ENCODE measurements at places on chromosomes 5 and 9. TPM values are rescaled to one million over a fixed set of nuclear protein-coding genes. Genes with fewer than 3 reads are reported as not detected.

DNA sequence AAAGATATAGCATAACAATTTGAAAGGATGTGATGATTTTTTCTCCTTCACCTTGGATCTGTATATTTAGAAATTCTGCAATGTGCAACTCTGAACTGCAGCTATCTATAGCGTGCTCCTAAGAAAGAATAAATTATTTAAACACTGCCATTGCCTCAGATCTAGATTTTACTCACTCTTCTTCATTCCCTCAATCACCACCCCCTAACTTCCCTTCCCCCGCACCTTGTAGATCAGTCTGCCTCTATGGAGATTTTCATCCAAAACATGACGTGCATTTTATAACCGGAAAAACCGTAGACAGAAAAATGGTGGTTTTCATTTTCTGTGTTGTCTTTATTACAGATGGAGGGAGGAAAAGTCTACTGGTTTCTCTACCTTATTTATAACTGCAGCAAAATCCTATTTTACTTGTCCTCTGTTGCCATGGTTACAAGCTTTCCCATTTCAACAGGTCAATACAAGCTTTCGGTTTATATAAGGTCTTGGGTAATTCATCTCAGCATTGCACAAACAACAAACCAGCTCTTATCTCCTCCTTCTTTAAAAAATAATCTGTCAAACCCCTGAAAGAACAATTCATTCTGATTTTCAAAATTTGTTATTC lies 480.0 kb downstream of the TAF11L14 start:
- no peaks in the 10 kb centered on the region for H3K27me3 ChIP-seq
- no peak overlapping the region for H3K27ac ChIP-seq
- H3K4me1 ChIP-seq = no peaks in the 10 kb centered on the region
- H3K4me3 ChIP-seq = no peak overlapping the region
- H3K36me3 ChIP-seq = no peaks in the 10 kb centered on the region

- no peak overlapping the region for H3K4me3 ChIP-seq
- H3K36me3 ChIP-seq = no peaks in the 10 kb centered on the region
- no peaks in the 10 kb centered on the region for H3K27me3 ChIP-seq
- H3K27ac ChIP-seq = no peak overlapping the region
- no peak for DNase-seq
- H3K4me1 ChIP-seq = no peaks in the 10 kb centered on the region
Measured at GRCh38 chr9:101966691-101967090, 228.2 kb upstream of the GRIN3A start.

DNA sequence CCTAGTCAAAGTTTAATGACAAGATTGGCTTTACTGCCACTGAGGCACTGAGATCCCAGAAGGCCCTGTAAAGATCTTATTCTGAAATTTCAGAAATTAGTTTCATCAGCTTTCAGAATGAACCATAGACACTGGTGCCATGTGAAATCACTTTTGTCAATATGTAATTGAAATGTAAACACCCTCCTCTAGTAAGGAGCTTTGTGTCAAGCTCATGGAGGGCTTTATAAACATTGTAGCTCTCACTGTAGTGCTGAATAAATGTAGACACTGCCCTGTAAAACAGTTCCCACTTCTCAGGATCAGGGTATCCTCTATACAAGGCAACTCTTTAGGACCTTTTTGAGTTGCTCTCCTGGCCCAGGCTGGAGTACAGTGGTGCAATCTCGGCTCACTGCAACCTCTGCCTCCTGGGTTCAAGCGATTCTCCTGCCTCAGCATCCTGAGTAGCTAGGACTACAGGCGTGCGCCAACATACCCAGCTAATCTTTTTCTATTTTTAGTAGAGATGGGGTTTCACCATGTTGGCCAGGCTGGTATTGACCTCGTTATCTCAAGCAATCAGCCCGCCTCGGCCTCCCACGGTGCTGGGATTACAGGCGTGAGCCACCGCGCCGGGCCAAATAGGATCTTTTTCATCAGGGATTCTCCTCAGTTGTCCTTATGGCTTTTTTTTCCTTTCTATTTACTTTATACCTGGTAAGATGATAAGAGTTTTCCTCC lies 1823.9 kb upstream of the CDH9 start:
- no peaks in the 10 kb centered on the region for H3K4me1 ChIP-seq
- no peaks in the 10 kb centered on the region for H3K27me3 ChIP-seq
- no peaks in the 10 kb centered on the region for H3K36me3 ChIP-seq

GRCh38 chr5:119309326-119309725 lies 46.5 kb upstream of the TNFAIP8 start:
- no peaks in the 10 kb centered on the region for H3K27me3 ChIP-seq
- no peak for DNase-seq
- H3K27ac ChIP-seq = no peak overlapping the region
- H3K4me1 ChIP-seq = peaks cover 8% of the 10 kb centered on the region

DNA sequence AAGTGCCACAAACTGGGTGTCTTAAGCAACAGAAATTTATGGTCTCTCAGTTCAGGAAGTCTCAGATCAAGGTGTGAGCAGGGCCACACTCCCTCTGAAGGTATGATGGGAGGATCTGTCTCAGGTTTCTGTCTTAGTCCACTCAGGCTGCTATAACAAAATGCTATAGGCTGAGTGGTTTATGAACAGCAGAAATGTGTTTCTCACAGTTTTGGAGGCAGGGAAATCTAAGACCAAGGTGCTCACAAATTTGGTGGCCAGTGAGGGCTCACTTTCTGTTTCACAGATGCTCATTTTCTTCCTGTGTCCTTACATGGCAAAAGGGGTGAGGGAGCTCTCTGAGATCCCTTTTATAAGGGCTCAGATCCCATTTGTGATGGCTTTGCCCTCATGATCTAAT lies 281.4 kb downstream of the CWC27 start:
- no peak for DNase-seq
- no peaks in the 10 kb centered on the region for H3K36me3 ChIP-seq
- H3K27ac ChIP-seq = no peak overlapping the region
- peaks cover 7% of the 10 kb centered on the region for H3K4me1 ChIP-seq
- no peaks in the 10 kb centered on the region for H3K27me3 ChIP-seq

DNA sequence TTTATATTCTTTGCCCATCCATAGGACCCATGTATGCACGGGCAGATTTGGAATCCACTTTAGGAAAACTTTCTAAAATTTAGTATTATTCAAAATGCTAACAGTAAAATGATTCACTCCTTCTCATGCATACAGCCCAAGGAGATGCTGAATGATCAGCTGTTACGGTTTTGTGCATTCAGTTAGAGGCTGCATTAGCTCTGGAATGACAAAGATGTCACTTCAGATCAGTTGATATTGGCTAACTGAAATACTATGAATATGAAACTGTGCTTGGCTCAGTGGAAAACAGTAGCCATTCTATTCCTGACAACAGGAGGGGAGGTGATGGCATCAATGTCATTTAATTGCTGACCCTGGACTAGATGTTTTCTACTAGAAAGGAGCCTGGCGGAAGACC lies 560.7 kb downstream of the ZNF608 start:
- DNase-seq = no peak
- H3K27me3 ChIP-seq = no peaks in the 10 kb centered on the region
- no peaks in the 10 kb centered on the region for H3K36me3 ChIP-seq
- H3K27ac ChIP-seq = no peak overlapping the region
- no peak overlapping the region for H3K4me3 ChIP-seq
- no peaks in the 10 kb centered on the region for H3K4me1 ChIP-seq

Gene INSL6
- not detected for total RNA-seq

Gene SOX30
- not detected for total RNA-seq

Gene MEF2C
- total RNA-seq = 104 TPM

Gene C9
- not detected for total RNA-seq

Gene IFNA2
- not detected for total RNA-seq

Gene ACSL6
- 1.6 TPM for total RNA-seq
